Endothelial cell of umbilical vein (primary cell): ENCODE measurements at places on chromosomes 5 and 9. TPM values are rescaled to one million over a fixed set of nuclear protein-coding genes. Genes with fewer than 3 reads are reported as not detected.

Gene NDUFS6
- 42.5 and 49.9 TPM in 2 replicates for total RNA-seq

Gene PCDHGB5
- 11.4 and 14.4 TPM in 2 replicates for total RNA-seq

Gene ARID3C
- not detected in 2 replicates for total RNA-seq

Gene OR1J2
- not detected in 2 replicates for total RNA-seq

Gene DND1
- 1.1 TPM in 2 replicates for total RNA-seq

Gene GCNT4
- total RNA-seq: not detected in 2 replicates

Gene IFNK
- not detected in 2 replicates for total RNA-seq

Gene SEMA6A
- 1.4 and 1.5 TPM in 2 replicates for total RNA-seq

Gene ASS1
- total RNA-seq: 2.0 and 3.6 TPM in 2 replicates

Gene SLC25A48
- total RNA-seq: not detected in 2 replicates

Gene HMCN2
- 0.18 and 0.24 TPM in 2 replicates for total RNA-seq

Gene SPATA31A6
- not detected in 2 replicates for total RNA-seq
